Progenitor cell of endocrine pancreas (in vitro differentiated cells): ENCODE measurements at places on chromosomes 16 and 17. TPM values are rescaled to one million over a fixed set of nuclear protein-coding genes. Genes with fewer than 3 reads are reported as not detected.

GRCh38 chr17:16473044-16474011 is 18.7 kb downstream of the LRRC75A start:
- no peaks in the 10 kb centered on the region for H3K36me3 ChIP-seq
- H3K27ac ChIP-seq: no peak overlapping the region
- no peaks in the 10 kb centered on the region for H3K27me3 ChIP-seq

- H3K4me3 ChIP-seq: no peak overlapping the region
- H3K27ac ChIP-seq: no peak overlapping the region
- no peaks in the 10 kb centered on the region for H3K27me3 ChIP-seq
Measured at GRCh38 chr17:59561042-59561441, 4.4 kb upstream of the DHX40 start.

CASKIN2 gene
- 47.6 and 50.6 TPM in 2 replicates for total RNA-seq

GRCh38 chr16:21186326-21186691 is 25.1 kb downstream of the ZP2 start:
- no peaks in the 10 kb centered on the region for H3K27me3 ChIP-seq
- no peak overlapping the region for H3K4me3 ChIP-seq
- no peak for DNase-seq
- no peak overlapping the region for H3K27ac ChIP-seq

DNA sequence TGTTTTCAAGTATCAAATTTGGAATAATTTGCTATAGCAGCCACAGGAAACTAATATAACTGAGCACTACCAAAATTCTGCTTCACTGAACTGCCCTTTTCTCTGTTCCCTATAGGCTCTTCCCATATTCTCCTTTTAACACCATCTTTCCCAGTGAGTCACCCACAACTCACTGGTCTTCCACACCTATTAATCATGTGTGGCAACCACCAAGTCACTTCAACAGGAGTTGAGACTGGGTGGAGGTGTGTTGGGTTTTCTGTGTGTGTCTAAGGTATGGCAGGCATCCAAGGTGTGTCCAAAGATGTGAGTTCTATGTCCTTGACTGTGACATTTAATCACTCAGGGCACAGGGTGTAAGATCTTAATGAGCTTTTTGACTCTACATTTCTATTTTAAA is 610.0 kb upstream of the CDH11 start:
- peaks cover 5% of the 10 kb centered on the region for H3K4me1 ChIP-seq
- no peaks in the 10 kb centered on the region for H3K36me3 ChIP-seq
- H3K27me3 ChIP-seq: no peaks in the 10 kb centered on the region
- no peak overlapping the region for H3K27ac ChIP-seq
- no peak overlapping the region for H3K4me3 ChIP-seq

CES4A gene
- total RNA-seq: 4.6 and 5.2 TPM in 2 replicates

- no peak overlapping the region for H3K27ac ChIP-seq
- no peaks in the 10 kb centered on the region for H3K36me3 ChIP-seq
- H3K4me3 ChIP-seq: no peak overlapping the region
- H3K27me3 ChIP-seq: peaks cover 37% of the 10 kb centered on the region
- H3K4me1 ChIP-seq: peaks cover 7% of the 10 kb centered on the region
Measured at GRCh38 chr17:46788796-46789195, 29.7 kb downstream of the WNT3 start.

DNA sequence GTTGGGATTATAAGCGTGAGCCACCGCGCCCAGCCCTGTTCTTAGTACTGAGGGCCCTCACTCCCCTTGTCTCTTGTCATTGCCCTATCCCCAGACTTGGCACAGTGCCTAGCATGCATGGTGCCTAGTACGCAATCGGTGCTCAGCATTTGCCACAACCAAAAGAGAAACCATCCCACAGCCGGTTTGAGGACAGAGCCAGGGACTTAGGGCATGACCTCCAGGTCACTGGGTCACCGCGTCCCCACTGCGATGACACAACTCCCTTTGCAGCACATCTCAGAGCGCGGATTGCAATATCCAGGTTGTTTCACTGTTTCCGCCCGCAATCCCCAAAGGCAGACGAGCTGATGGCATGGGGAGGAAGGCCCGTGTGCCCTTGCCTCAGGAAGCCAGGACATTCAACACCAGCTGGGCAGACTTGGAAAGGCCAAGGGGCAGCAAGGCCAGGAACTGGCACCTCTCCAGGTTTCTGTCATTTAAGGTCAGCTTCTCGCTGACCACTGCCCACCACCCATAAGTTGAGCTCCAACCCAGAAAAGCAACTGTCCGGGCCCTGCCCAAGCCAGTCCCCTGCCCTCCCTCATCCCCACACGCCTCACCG is 274.5 kb downstream of the MRTFB start:
- H3K4me3 ChIP-seq: no peak overlapping the region
- peaks cover 29% of the 10 kb centered on the region for H3K27me3 ChIP-seq
- H3K4me1 ChIP-seq: no peaks in the 10 kb centered on the region
- no peak overlapping the region for H3K27ac ChIP-seq
- peaks cover 2% of the 10 kb centered on the region for H3K36me3 ChIP-seq
- DNase-seq: no peak

GRCh38 chr17:4994081-4994595 is 3.2 kb downstream of the INCA1 start:
- H3K4me1 ChIP-seq: peaks cover 10% of the 10 kb centered on the region
- peaks cover 8% of the 10 kb centered on the region for H3K27me3 ChIP-seq
- no peak overlapping the region for H3K27ac ChIP-seq
- H3K36me3 ChIP-seq: no peaks in the 10 kb centered on the region
- no peak overlapping the region for H3K4me3 ChIP-seq
- no peak for DNase-seq

DNA sequence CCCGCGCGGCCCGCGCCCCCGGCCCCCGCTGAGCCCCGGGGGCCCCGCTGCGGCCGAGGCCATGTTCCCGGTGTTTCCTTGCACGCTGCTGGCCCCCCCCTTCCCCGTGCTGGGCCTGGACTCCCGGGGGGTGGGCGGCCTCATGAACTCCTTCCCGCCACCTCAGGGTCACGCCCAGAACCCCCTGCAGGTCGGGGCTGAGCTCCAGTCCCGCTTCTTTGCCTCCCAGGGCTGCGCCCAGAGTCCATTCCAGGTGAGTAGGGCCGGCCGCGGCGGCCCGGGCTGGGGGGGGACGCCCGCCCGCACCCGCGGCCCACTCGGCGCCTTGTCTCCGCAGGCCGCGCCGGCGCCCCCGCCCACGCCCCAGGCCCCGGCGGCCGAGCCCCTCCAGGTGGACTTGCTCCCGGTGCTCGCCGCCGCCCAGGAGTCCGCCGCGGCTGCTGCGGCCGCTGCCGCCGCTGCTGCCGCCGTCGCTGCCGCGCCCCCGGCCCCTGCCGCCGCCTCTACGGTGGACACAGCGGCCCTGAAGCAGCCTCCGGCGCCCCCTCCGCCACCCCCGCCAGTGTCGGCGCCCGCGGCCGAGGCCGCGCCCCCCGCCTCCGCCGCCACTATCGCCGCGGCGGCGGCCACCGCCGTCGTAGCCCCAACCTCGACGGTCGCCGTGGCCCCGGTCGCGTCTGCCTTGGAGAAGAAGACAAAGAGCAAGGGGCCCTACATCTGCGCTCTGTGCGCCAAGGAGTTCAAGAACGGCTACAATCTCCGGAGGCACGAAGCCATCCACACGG is 504 bp downstream of the MAZ start:
- peak overlapping the region; percentile 76 for H3K4me3 ChIP-seq
- DNase-seq: no peak
- peaks cover 26% of the 10 kb centered on the region for H3K4me1 ChIP-seq
- H3K27me3 ChIP-seq: no peaks in the 10 kb centered on the region

- no peaks in the 10 kb centered on the region for H3K27me3 ChIP-seq
- H3K4me3 ChIP-seq: no peak overlapping the region
- H3K36me3 ChIP-seq: no peaks in the 10 kb centered on the region
- DNase-seq: no peak
Measured at GRCh38 chr16:1746693-1747195, 24.6 kb downstream of the NME3 start.

DNA sequence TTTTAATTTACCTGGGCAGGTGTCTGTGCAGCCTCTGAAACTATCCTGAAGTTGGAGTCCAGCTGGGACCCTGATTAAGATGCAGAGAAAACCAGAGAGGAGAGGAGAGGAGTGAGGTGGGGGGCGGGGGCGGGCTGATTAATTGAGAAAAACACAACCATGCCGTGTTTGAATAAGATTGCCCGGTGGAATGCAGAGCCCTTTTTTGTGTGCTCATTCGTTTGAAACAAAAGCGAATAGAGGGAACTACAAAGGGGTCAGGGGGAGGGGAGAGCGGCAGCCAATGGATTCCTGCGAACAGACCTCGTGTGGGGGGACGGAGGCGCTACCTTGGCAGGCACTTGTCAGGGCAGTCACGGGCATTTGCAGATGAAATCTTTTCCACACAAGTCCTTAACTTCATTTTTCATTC is 355.8 kb downstream of the SOX9 start:
- H3K36me3 ChIP-seq: peaks cover 10% of the 10 kb centered on the region
- no peak for DNase-seq
- H3K27ac ChIP-seq: peak overlapping the region; percentile 93
- H3K4me1 ChIP-seq: peaks cover 40% of the 10 kb centered on the region
- peak overlapping the region; percentile 2 for H3K4me3 ChIP-seq

PRSS33 gene
- total RNA-seq: 0.27 and 0.31 TPM in 2 replicates

NLRC3 gene
- total RNA-seq: 0.14 and 0.38 TPM in 2 replicates

DNA sequence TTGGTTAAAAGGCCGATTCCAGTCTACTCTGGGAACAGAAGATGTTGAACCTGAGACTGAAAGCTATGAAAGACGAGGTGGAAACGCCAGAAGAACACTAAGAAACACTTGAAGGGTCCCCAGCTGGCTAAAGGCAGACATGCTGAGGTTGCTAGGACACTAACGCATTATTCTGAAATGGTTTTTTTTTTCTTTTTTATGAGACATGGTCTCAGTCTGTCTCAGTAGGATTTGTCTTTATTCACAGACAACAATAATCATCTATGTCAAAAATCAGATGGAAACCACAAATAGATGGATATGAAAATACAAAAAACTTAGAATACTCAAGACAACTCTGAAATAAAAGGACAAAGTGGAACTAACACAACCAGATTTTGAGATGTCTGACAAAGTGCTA is 35.0 kb upstream of the RASD1 start:
- peaks cover 11% of the 10 kb centered on the region for H3K4me1 ChIP-seq
- H3K36me3 ChIP-seq: peaks cover 10% of the 10 kb centered on the region
- no peak for DNase-seq
- H3K27ac ChIP-seq: no peak overlapping the region
- H3K4me3 ChIP-seq: no peak overlapping the region

DNA sequence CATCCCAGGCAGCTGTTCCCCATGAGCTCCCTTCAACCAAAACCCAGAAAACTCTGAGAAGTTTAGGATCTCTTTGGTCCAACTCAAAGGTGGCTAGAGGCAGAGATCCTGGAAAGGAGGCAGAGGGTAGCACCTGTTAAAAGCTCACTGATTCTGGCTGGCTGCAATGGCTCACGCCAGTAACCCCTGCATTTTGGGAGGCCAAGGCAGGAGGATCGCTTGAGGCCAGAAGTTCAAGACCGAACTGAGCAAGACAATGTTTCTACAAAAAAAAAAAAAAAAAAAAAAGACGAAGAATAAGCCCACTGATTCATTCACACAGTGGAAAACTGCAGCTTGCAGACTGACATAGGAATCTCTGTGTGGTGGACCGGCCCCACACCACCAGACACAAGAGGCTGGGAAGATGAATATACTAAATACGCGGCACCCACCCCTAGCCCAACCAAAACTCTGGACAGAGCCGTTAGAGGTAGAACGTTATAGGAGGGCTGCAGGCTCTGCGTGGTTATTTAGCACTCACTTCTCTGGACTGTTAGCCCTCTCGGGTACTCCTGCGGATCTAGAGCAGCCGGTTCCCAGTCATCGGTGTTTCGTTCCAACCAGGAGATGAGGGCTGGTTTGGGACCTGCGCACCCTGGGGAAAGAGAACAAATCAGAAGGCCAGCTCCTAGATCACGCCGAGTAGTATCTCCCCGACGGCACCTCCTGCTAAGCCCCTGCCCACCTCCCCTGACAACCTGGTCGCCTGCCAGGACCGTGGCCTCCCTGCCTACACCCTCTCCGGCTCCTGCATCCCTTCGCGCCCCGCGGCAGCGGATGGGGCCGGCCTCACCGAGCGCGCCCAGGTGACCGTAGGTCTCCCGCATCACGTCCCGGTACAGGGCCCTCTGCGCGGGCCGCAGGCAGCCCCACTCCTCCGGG is 925 bp downstream of the ZNF689 start:
- peaks cover 8% of the 10 kb centered on the region for H3K4me1 ChIP-seq
- no peaks in the 10 kb centered on the region for H3K27me3 ChIP-seq
- peak overlapping the region; percentile 98 for H3K27ac ChIP-seq
- peak overlapping the region; percentile 85 for H3K4me3 ChIP-seq

HEATR9 gene
- not detected in 2 replicates for total RNA-seq

DNA sequence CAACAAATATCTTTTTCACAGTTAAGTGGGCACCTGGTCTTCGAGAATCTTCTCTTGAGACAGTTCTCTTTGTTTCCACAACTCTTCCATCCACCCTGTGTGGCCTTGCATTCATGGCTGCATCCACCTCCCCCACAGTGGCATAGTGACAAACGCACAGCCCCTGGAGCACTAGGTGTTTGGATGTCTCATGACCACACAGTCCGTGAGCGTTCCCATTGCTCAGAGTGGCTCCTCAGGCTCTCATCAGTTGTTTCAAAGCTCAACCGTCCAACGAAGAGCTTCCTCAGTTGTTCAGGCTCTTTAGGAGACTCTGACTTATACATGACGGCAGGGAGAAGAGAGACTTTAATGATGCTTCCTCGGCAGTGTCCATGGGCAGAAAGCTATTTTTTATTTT is 191.6 kb downstream of the CDRT15L2 start:
- H3K36me3 ChIP-seq: no peaks in the 10 kb centered on the region
- H3K4me1 ChIP-seq: no peaks in the 10 kb centered on the region
- no peak overlapping the region for H3K4me3 ChIP-seq
- DNase-seq: no peak

GDPD3 gene
- total RNA-seq: 13.3 and 13.8 TPM in 2 replicates

- peak; percentile 60 for DNase-seq
- no peak overlapping the region for H3K4me3 ChIP-seq
- H3K27me3 ChIP-seq: peaks cover 60% of the 10 kb centered on the region
Measured at GRCh38 chr17:79388556-79389295, 222.1 kb downstream of the RBFOX3 start.

DNA sequence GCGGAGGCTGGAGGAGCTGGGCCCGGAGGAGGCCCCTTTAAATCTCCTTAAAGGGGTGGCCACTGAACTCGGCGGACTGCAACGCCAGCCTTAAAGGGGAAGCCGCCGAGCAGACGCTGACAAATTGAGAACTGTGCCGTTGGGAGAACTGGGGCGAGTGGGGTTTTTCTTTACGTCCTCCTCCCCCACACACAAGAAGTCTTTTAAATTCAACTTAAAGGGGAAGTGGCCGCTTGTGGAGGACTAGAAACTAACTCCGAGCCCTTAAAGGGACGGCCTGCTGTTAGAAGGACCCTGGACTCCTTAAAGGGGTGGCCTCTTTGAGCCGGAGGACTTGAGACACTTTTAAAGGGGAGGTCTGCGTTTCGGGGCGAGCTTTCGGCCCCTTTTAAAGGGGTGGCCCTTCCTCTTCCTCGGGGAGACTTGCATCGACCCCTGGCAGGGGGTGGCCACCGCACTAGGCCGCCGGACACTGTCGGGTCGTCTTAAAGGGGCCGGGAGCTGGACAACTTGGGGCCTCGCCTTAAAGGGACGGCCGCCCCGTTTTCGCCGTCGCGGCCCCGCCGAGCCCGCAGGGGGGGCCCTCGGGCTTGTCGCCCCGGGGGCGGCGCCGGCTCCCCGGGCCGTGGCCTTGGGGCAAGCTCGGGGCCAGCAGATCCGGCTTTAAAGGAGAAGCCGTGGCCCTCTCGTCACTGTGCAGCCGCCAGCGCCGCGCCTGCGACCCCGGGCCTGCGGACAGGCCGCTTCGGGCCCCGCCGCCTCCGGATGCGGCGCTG is 688 bp downstream of the FBRS start:
- peak overlapping the region; percentile 98 for H3K4me3 ChIP-seq
- peaks cover 16% of the 10 kb centered on the region for H3K4me1 ChIP-seq
- peak overlapping the region; percentile 100 for H3K27ac ChIP-seq
- H3K36me3 ChIP-seq: peaks cover 21% of the 10 kb centered on the region

RGS11 gene
- total RNA-seq: 2.4 TPM in 2 replicates
